Activated naive CD8-positive, alpha-beta T cell treated with anti-CD3 and anti-CD28 coated beads for 36 hours (primary cell): ENCODE measurements at places on chromosomes 4 and X. TPM values are rescaled to one million over a fixed set of nuclear protein-coding genes. Genes with fewer than 3 reads are reported as not detected.

GRCh38 chr4:181176306-181176705 is 1066.9 kb upstream of the TENM3 start:
- H3K4me1 ChIP-seq: no peaks in the 10 kb centered on the region
- DNase-seq: no peak
- no peak overlapping the region for H3K4me3 ChIP-seq
- H3K36me3 ChIP-seq: no peaks in the 10 kb centered on the region

GRCh38 chr4:156503119-156503518 is 468.5 kb downstream of the PDGFC start:
- DNase-seq: no peak
- H3K27ac ChIP-seq: no peak overlapping the region
- H3K4me1 ChIP-seq: no peaks in the 10 kb centered on the region
- no peaks in the 10 kb centered on the region for H3K36me3 ChIP-seq
- no peaks in the 10 kb centered on the region for H3K27me3 ChIP-seq

The ACSL1 gene
- total RNA-seq: 15.0 TPM

DNA sequence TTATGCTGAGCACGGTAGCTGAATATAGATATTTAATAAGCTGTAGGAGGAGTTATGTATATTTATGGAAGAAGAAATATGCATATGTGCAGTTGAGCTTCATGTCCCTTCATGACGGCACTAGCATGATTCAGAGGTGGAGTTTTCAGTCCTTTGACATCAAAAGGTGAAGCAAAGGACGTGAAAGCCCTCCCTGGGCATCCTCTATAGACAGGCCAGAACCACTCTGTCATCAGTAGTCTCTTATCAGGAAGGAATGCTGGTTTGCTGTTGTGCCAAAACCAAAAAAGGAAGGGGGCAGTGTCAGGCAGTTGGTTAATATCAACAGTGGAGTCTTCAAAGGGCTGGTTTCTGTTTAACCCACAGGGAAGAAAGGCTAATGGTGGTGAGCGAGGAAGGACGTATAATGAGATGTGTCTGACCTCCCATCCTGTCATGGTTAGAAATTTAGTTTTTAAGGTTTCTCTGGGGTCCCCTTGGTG is 23.5 kb upstream of the IL2 start:
- no peak for DNase-seq
- H3K27ac ChIP-seq: no peak overlapping the region
- H3K4me3 ChIP-seq: no peak overlapping the region

The MAOB gene
- total RNA-seq: not detected

DNA sequence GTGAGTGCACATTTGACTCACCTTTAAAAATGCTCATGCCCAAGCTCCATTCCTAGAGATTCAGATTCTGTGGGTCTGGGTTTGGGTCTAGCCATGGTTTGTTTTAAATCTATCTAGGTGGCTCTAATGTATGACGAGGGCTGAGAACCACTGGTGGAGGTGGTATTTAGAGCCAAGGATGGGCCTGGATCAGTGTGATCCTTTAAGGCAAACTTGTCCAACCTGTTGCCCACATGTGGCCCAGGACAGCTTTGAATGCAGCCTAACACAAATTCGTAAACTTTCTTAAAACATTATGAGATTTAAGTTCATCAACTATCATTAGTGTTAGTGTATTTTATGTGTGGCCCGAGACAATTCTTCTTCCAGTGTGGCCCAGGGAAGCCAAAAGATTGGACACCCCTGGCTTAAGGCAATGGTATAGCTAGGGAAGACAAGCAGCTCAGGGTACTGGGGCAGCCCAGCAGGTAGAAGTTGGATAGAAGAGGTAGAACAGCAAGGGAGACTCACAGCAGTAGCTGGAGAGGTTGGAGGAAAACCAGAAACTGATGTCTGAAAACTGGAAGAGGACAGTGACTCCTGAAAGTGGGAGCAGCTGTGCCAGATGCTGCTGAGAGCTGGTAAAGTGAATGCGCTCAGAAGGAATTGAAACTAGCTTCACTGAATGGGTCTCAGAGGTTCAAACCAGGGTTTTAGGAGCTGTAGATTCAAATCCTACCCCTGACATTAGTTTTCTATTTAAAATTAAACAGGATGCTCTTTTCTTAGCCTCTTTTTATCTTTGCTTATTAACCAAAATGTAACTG is 18.2 kb downstream of the ADD1 start:
- H3K4me3 ChIP-seq: no peak overlapping the region
- no peaks in the 10 kb centered on the region for H3K27me3 ChIP-seq
- H3K36me3 ChIP-seq: peaks cover 15% of the 10 kb centered on the region
- no peak overlapping the region for H3K27ac ChIP-seq
- H3K4me1 ChIP-seq: peaks cover 60% of the 10 kb centered on the region
- DNase-seq: no peak

DNA sequence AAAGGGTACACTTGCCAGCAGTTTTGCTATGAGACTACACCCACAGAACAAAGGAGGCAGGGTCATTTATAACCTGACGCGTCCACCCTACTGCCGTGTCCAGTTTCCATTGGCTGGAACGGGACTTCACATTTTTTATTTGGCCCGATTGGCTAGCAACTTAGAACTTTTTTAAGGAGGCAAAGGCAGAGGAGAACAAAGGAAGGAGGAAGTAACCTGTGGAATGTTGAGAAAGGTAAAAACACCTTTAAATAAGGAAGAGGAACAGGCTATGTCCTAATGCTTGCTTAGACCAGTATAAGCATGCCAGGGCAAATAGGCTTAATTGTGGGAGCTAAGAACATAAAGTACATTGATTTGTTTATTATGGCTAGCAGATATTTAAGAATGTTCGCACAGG is 18.7 kb downstream of the KDM6A start:
- peaks cover 7% of the 10 kb centered on the region for H3K4me1 ChIP-seq
- H3K27me3 ChIP-seq: no peaks in the 10 kb centered on the region
- no peak for DNase-seq
- no peak overlapping the region for H3K4me3 ChIP-seq
- H3K27ac ChIP-seq: no peak overlapping the region

DNA sequence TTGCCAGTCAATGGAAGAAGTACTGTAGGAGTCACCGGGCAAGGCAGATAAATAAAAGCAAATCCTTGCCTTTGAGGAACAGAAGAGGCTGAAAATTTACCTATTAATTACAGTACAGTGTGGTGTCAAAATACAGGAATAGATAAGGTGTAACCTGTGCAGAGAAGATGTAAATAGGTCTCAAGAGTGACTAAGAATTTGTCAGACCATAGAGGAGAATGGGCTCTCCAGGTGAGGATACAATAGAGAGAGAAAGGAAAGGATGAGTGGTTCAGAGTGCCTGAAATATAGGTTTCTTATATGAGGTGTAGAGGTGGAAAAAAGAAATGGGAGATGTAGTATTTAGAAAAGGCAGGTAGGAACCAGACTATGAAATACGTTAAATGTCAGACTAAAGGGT is 801 bp upstream of the ZC4H2 start:
- peaks cover 6% of the 10 kb centered on the region for H3K36me3 ChIP-seq
- no peak overlapping the region for H3K27ac ChIP-seq

- no peak overlapping the region for H3K27ac ChIP-seq
- no peaks in the 10 kb centered on the region for H3K4me1 ChIP-seq
- no peaks in the 10 kb centered on the region for H3K36me3 ChIP-seq
- no peak for DNase-seq
- H3K4me3 ChIP-seq: no peak overlapping the region
Observed at GRCh38 chr4:16029262-16029661, 54.6 kb downstream of the PROM1 start.

The PRICKLE3 gene
- 16.3 TPM for total RNA-seq

The F8 gene
- total RNA-seq: 4.3 TPM

- peak overlapping the region; percentile 79 for H3K4me3 ChIP-seq
- H3K27ac ChIP-seq: peak overlapping the region; percentile 96
- peaks cover 85% of the 10 kb centered on the region for H3K4me1 ChIP-seq
- DNase-seq: peak; percentile 67
Observed at GRCh38 chr4:152100379-152101201, 339.8 kb upstream of the GATB start.

The PLS3 gene
- 1.6 TPM for total RNA-seq

The DNAAF6 gene
- total RNA-seq: not detected

DNA sequence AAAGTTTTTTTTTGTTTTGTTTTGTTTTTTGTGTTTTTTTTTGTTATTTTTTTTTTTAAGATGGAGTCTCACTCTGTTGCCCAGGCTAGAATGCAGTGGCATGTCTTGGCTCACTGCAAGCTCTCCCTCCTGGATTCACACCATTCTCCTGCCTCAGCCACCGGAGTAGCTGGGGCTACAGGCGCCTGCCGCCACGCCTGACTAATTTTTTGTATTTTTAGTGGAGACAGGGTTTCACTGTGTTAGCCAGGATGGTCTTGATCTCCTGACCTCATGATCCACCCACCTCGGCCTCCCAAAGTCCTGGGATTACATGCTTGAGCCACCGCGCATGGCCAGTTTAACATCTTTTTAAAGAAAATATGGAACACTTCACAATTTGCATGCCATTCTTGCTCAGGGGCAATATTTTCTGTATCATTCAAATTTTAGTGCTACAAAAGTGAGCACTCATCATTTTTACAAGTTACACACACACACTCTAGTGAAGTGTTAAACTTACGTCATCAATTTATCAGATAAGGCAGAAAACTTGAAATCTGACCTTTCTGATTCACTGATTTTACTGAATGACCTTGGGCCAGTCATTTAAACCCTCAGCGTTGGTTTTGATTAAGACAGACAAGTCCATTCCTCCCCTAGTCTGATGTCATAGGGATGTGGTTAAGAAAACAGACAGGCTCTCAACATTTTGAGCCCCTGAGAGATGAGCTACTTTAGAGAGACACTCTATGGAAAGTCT is 61.2 kb downstream of the TRIM2 start:
- no peak overlapping the region for H3K4me3 ChIP-seq
- no peaks in the 10 kb centered on the region for H3K27me3 ChIP-seq
- H3K27ac ChIP-seq: no peak overlapping the region
- peaks cover 3% of the 10 kb centered on the region for H3K4me1 ChIP-seq

The TEC gene
- total RNA-seq: 3.4 TPM

The INTU gene
- total RNA-seq: 0.32 TPM

DNA sequence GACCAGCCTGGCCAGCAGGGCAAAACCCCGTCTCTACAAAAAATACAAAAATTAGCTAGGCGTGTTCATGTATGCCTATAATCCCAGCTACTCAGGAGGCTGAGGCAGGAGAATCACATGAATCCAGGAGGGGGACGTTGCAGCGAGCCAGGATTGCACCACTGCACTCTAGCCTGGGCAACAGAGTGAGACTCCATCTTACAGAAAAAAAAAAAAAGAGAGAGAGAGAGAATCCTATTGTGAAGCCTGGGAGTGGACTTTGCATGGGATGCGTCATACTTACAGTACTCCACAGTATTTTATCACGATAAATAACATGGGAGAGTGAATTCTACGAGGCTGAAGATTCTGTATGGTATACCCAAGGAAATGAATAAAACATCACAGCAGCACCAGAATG is 139.6 kb downstream of the AASDH start:
- peaks cover 12% of the 10 kb centered on the region for H3K27me3 ChIP-seq
- H3K36me3 ChIP-seq: no peaks in the 10 kb centered on the region
- H3K4me3 ChIP-seq: no peak overlapping the region
- DNase-seq: no peak

The CLCN3 gene
- 20.8 TPM for total RNA-seq

- H3K27ac ChIP-seq: no peak overlapping the region
- H3K27me3 ChIP-seq: no peaks in the 10 kb centered on the region
- H3K36me3 ChIP-seq: peaks cover 10% of the 10 kb centered on the region
- H3K4me3 ChIP-seq: no peak overlapping the region
- peaks cover 24% of the 10 kb centered on the region for H3K4me1 ChIP-seq
- DNase-seq: no peak
Observed at GRCh38 chrX:104172121-104172520, 5.9 kb downstream of the FAM199X start.

DNA sequence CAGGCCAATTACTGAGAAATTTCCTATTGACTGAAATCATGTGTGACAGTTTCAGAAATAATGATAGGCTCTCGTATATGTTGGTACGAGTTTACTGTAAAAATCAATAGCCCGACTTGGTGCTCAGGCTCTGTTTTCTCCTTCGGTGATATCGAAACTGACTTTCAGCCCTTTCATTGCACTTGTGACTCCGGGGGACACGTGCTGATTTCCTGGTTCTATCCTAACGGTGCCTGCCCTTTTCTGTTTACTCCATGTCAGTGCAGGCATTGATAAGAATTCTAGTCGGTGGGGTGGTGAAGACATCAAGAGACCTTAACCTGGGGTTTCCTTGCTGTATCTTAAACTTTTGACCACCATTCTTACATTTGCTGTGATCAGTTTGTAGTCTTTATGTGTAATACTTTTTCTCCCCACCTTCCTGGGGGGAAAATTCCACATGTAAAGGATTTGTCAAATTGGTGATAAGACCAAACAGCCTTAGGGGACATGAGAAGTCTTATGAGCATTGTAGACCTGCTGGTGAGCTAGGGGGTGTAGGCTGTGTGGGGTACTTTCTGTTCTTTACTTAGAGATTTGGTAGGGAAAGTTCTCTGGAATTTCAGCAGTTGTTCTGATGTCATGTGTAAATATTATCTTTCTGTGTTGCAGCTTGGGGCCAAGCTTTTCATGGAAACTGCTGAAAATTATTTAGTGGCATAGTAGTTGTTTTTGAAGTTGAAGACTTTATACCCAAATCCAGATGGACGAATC is 52.7 kb downstream of the TMEM131L start:
- H3K36me3 ChIP-seq: peaks cover 59% of the 10 kb centered on the region
- H3K27ac ChIP-seq: peak overlapping the region; percentile 85
- peak overlapping the region; percentile 30 for H3K4me3 ChIP-seq
- peaks cover 76% of the 10 kb centered on the region for H3K4me1 ChIP-seq

GRCh38 chr4:8308144-8308543 is 38.6 kb downstream of the HTRA3 start:
- no peak for DNase-seq
- H3K27me3 ChIP-seq: peaks cover 4% of the 10 kb centered on the region
- H3K4me3 ChIP-seq: no peak overlapping the region
- no peaks in the 10 kb centered on the region for H3K4me1 ChIP-seq

- no peak overlapping the region for H3K27ac ChIP-seq
- DNase-seq: no peak
- no peaks in the 10 kb centered on the region for H3K4me1 ChIP-seq
- no peak overlapping the region for H3K4me3 ChIP-seq
- no peaks in the 10 kb centered on the region for H3K36me3 ChIP-seq
Observed at GRCh38 chrX:138485767-138486166, 225.8 kb downstream of the FGF13 start.

GRCh38 chrX:252244-252956 is 28.8 kb upstream of the PLCXD1 start:
- H3K27me3 ChIP-seq: no peaks in the 10 kb centered on the region
- peaks cover 10% of the 10 kb centered on the region for H3K4me1 ChIP-seq

DNA sequence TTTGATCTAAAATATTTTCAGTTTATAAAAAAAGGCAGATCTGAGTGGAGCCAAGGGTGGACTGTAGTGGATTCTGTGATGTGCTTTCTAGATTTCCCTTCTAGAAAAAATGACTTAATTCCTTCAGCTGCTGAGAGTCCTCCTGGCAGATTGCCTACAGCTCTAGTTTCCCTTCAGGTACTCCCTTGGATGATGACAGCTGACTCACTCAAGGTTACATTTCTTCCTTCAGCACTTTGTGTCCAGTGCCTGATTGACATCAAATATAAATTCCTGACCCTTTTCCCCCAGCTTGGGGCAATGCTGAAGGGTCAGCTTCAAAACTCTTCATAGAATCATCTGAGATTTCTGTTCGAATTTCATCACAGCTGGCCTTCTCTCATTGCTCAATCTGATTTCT is 161.7 kb downstream of the EMCN start:
- no peaks in the 10 kb centered on the region for H3K36me3 ChIP-seq
- H3K4me1 ChIP-seq: no peaks in the 10 kb centered on the region
- peaks cover 8% of the 10 kb centered on the region for H3K27me3 ChIP-seq
- no peak overlapping the region for H3K27ac ChIP-seq
- DNase-seq: no peak
- H3K4me3 ChIP-seq: no peak overlapping the region
